ENCODE measurements at places on chromosomes 1 and 21.

DNA sequence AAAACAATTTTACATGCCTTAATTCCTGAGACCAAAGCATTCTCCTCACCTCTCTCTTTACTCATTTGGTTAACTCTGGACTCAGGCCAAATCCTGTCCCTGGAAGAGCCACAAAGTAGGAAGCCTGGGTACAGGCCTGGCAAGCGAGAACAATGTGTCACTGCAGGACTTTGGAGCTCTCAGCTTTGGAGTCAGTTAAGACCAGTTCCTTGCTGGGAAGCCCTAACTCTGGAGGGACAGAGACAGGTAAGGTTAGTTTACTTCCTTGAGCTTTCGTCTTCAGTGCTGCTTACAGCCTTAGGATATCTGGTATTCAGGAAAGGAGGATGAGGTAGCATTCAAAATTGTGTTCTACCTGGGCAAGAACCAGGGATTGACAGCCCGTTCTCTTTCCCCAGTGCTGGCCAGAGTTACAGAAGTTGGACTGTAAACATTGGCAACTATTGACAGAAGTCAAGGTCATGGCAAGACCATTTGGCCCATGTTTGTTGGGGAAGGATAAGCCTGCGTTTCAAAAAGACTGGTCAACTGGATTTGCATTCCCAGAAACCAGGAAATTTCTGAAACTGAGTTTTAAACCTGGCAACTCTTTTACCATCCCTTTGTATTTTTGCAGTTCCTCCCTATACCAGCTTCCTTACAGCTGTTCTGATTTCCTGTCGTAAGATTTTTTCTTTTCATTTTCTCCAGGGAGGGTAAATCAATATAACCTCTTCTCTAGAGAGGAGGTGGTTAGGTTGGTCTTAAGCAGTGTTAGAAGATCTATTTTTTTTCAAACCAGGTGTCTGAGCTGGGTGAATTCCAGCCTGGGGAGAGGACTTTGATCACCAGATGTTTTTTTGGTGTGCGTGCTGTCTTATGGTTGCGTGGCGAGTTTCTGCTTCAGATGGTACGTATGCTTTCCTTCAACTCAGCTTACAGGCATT is at the start of gene C4BPB:
Gene C4BPB (plus strand): TSS at position 160 of the 926 bp plus-strand sequence. CDS start 672 bp downstream, at position 832.
- peak; percentile 66 for DNase-seq

- no peak for DNase-seq
These were observed 30.8 kb downstream of the CAPZB start for GRCh38 chr1:19454265-19455146.

GRCh38 chr1:160708801-160709200 is 2.8 kb downstream of the CD48 start:
- DNase-seq = no peak

DNA sequence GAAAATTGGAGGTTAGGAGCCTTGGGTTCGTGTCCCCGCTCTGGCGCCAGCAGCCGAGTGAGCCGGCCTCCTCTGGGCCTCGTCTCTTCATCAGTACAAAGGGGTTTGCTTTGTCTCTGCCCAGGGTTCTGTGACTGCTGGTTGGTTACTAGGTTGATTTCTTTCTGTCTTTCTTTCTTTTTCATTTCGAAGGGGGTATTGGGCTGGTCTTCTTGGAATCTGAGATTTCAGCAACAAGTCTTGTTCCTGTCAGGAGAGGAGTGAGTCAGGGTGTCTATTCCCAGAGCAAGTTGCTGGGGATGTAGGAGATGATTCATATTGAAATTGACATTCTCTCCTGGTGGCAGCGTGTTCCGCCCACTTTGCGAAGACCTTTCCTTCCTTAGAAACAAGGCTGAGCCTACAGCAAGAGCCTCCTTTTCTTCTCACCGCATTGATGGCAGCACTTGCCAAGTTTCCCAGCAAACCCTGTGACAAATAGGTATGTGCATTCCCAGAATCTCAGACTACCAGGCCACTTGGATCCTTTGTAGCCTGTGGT is 79.2 kb downstream of the MAN1C1 start:
- no peak for DNase-seq

DNA sequence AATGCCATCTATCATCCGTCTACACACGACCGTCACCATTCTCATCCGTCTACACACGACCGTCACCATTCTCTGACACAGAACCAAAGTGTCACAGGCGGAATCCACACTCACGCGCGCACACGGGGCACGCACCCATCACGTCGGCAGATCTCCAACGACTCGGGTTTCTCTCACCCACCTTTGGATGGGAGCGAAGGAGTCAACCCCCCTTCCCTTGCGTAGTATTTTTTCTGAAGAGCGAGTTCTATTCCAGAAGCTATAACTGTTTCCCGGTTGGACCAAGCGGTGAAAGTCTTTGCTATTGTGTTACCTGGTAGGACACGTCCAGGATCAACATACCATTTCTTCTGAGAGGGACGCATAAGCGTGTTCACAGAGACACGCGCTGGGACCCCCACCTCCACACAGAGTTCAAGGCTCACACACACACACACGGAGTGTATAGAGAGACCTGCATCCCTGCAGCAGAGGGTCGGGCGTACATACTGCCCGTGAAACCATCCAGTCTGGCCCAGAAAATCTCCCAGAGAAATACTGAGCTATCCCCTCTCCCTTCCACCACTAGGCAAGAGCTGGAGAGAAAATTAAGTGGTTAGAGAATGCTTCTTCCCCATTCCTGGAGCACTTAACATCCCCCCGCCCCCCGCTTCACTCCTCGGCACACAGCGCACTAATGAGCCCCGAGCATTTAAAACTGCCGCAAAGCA is 741 bp downstream of the DUSP10 start:
- peak; percentile 23 for DNase-seq

GRCh38 chr1:34831721-34832246 is 27.8 kb downstream of the SMIM12 start:
- DNase-seq = no peak

DNA sequence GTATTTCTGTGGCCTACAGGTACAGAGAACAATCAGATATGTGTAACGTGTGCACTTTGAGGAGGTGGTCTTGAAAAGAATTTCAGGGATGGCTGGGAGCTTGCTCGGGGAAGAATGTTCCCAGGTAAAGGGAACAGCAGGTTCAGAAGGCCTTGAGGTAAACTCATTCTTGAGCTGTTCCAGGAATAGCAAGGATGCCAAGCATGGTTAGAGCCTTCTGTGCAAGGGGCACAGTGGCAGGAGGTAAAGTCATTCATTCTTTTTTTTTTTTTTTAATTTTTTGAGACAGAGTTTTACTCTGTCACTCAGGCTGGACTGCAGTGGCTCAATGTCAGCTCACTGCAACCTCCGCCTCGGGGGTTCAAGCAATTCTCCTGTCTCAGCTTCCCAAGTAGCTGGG is 10.0 kb downstream of the UBE4B start:
- DNase-seq = no peak

DNA sequence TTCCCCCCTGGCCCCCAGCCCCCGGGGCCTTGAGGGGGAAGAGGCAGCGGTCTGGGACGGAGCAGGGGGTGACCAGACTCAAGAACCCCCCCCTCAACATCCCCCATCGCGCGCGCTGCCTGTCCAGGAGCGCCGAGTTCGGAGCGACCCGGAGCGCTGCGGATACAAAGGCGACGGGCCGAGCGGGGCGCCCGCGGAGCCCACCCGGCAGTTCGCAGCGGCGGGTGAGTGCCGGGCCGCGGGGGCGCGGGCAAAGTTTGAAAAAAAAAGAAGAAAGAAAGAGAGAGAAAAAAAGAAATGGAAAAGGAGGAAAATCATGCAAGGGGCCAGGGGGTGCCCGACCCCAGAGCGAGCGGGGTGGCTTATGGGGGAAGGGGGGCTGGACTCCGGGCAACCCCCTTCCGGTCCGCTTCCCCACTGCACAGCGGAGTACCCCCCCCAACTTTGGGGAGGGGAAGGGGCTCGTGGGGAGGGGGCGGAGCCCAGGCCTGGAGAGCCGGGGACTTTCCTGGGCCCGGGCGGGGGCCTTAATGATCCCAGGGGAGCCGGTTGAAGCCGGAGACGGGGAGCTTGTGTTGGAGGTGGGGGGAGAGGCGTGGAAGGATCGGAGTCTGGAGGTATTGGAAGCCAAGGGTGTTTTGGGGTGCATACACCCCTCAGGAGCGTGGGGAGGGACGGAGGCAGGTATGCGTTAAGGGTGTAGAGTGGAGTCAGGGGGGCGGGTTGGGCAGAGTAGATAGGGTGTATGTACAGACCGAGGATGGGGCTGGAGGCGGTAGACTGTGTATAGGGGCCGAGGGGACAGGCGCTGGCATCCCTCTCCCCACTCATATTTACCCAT is 502 bp downstream of the VANGL2 start:
- peak; percentile 24 for DNase-seq

DNA sequence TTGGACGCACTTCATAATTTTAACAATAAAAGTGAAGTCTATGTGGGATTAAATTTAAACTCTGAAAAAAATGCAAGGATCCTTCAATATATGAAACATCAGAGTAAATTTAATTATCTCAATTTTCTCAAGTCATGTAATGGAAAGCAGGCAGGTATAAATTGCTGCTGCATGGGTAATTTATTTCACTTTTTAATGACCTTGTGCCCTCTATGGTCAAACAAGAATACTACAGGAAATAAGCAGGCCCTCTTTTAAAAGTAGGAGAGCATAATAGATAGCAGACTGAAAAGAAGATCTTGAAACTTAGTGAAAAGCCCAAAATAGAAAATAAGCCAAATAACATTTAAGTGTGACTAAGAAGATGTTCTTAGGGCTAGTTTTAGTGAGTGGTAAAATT is 22.9 kb downstream of the BCAS2 start:
- DNase-seq = no peak

Measured in transverse colon (tissue), 4 donors.